ENCODE measurements at places on chromosomes 6 and 20.

GRCh38 chr20:21505810-21506530 is 7.9 kb downstream of the NKX2-2 start:
- DNase-seq = no peak

DNA sequence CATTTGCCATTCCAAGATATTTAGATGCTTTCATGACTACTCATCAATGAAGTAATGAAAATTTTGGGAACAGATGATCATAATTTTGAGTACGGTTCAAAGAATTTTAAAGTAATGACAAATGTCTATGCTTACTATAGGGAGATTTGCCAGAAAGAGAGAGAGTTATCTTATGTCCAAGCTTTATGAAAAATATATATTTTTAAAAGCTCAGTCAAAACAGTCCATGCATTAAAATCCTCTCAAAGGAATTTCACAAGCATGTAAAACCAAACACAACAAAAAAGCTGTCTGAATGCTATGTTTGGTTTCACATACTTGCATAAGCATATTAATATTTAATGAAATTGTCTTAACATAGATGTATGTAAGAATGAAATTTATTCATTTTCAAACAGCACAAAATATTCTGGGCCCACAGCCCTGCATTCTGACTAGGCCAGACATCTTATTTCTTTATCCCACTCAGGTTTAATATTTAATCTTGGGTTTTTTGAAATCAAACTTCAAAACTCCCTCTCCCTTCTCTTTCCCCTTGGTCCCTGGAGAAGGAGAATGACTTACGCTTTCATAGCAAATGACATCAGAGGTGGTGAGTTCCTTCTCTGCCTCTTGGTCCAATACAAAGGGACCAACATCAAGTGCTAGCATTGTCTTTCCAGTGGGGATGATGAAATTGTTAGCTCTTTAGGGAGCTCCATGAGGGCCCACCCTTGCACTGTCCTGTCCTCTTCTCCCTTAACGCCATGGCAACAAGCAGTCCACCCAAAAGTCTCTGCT is 94.2 kb downstream of the ADAT2 start:
- DNase-seq = no peak

DNA sequence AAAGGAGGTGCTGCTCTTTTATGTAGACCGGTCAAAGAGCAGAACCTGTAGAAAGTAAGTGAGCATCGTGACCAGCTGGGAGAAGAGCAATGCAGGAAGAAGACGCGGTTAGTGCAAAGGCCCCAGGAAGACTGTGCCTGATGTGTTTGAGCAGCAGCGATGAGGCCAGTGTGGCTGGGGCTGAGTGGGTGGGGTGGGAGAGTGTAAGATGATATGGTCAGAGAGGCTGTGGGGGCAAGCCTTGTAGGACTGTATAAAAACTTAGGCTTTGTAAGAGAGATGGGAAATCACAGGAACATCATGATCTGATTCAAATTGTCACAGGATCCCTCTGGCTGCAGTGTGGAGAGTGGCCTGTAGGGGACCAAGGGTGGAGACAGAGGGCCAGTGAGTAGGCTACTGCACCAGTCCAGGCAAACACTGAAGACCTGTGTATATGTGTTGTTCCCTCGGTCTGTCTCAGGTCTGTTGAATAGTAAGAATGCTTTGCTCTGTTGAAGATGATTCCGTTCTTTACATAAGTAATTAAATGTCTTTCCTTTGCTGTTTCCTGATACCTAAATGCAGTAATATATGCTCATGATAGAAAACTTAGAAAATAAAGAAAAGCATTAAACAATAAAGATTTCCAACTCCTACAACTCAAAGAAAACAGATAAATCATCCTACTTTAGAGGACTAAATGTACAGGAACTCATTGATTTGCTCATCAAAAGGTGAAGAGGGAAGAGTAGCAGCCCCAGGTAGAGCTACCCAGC is 23.6 kb upstream of the WFDC2 start:
- DNase-seq = no peak

- no peak for DNase-seq
Measured at GRCh38 chr20:37416848-37417616, 71.1 kb downstream of the SRC start.

DNA sequence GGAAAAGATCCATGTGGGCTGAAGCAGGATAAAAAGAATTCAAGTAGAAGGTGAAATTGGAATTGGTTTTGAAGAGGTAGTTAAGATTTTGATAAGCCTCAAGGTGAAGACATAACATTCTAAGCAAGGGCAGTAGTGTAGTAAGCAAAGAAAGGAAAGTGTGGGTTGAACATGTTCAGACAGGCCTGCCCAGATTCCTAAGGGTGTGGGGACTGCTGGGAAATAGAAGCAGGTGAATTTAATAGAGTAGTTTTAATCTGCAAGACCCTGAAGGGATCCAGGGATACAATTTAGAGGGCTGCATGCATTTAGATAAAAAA is 19.1 kb downstream of the TAB2 start:
- DNase-seq = no peak

DNA sequence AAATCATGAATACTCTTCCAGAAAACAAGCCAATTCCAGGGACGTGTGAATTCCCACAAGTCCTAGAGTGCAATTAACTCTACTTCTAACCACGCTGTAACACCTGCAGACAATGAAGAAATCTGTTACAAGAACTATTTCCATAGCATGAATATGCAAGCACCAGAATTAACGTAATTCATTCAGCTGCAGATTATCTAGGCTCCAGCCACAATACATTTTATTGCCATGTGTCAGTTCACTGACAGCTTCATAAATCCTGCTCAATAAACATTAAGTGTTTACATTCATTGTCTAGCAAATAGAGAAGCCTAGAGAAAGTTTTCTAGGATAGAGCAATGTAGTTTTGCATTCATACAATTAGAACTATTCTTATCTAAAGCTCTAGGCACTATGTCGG is 1348.5 kb downstream of the GRIK2 start:
- DNase-seq = no peak

DNA sequence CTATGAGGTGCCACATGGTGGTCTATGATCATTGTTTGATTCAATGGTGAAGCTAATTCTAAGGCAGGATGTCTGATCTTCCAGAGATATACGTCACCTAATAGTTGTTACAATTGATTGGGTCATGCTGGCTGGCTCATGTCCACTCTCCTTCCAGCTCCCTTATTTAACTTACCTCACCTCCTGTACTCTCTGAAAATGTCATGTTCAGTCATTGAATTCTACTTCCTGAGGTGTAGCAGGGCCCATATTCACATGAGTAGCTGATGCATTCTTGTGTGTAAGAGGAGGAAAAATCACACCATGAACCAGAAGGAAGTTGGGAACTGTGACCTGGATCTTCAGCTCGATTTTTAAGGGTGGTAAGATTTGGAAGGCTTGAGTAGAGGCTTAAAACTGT is 795.8 kb downstream of the QKI start:
- no peak for DNase-seq

DNA sequence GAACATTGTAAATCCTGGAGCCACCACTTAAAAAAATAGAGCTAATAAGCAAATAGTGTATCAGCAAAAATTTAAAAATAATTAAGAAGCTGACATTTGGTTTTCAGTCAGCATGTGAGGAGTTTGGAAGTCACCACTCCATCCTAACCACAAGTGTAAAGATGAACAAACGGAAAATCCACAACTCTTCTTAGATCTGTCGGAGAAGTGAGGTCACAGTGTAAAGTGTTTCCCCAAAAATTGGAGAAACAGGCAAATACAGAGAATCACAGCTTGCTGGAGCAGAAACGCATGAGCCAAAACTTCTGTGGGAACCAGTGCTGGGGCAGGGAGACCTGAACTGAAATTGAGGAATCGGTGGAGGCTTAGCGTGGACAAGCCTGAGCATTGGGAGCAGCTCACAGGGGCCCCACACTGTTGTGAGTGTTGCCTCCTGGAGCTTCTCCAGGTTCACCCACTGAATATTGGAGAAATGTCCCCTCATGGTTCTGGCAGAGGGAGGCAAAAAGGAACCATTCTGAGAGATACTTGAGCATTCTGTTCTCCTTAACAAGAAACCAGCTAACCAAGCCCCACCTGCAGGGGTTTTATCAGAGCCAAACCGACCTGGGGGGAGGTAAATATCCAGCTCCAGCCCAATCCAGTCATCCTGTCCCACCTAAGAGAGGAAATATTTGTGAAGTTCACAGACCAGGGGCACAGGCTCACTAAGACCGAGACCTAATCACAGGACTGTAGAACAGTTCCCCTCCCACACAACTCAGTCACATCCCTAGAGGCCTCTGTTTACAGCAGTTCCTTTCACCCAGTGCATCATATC is 192.0 kb downstream of the ERMARD start:
- DNase-seq = no peak

- DNase-seq = no peak
Measured at GRCh38 chr6:56875961-56876360, 78.9 kb upstream of the BEND6 start.

DNA sequence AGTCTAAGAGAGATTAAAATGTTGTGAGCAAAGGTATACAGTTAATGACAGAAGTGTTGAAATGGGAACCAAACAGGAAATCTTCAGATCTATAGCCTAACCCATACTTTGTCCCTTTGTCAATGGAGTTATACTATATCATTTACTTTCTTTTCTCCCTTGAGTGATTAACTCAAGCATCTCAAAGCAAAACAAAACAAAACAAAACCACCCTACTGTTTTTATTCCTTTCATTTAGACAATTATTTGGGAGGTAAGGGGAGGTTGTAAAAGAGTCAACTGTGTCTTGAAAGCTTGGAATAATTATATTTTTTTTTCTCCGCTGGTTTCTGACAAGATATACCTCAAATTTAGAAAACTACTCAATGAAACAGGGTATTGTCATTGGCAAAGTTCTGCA is 139.8 kb upstream of the HMGN3 start:
- no peak for DNase-seq

DNA sequence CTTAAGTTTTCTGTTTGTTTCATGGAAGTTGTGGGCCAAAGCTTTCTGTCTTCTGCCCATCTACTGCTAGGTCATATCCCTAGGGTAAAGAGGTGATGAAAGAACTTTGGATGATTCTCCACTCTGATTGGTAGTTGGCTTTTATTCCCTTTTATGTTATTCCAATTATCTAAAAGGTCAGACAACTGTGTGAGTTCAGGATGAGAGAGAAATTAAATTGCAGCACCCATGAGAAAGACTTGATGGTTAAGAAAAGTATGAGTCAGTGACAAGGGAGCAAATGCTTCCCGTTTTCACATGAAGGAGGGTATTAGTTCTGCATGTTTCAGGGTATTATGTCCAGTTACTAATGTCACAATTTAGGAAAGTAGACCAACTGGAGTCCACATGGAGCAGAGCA is 136.3 kb downstream of the CD109 start:
- no peak for DNase-seq

DNA sequence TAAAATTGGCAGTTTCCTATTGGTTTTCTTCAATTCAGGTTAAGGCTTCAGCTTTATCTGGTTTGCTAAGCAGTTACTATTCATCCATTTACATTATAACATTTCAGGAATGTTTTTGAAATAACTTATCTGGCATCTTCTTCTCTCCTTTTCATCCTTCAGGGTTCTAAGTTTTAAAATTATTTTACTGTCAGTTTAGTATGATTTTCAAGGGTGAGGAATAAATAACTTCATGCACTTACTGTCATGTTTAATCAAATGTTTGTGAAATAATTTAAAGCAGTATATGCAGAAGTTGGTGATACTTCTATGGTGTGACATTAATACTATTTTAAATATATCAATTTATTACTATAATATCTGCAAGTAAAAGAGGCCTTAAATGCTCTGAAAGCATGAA is 338.1 kb upstream of the MMS22L start:
- no peak for DNase-seq

DNA sequence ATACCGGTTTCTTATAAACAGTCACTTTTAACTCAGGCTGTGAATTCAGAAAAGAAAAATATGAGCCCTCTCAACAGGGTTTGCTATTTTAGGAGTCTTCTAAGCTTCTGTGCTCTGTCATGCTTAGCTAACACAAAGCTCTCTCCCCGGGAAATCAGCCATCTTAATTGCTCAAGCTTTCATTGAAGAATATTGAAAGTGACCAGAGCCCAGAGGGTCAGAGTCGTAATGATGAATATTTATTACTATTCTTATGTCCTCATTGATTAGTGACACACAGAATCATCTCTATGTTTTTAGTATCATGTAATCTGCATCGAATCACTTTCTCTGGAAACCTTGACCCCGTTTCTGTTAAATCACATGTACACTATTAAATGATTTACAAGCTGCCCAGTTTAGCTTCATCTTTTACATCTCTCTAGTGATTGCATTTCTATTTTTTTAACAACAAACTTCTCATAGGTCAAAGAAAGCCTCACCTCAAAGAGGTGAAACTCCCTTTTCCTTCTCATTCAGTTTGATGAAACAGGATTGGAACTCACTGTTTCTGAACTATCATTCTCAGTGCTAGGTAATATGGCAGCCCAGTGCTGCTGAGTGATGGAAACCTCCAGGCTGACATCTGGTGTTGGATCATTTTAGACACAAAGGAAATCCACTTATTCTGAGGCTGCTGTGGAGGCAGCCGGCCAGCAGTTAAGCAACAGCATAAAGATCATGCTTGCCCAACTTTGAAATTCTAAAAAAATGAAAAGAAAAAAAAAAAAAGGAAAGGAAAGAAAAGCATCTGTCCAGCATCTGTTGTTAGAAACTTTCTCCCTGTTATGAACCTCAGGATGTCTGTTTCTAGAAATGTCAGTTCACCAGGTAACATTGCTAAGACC is 96.3 kb downstream of the RFPL4B start:
- DNase-seq = no peak
